DND-41 (cell line): ENCODE measurements at places on chromosomes 5 and 9.
A peak's percentile ranks its signal among the peaks of the same experiment; 100 is the strongest.

GRCh38 chr5:118392491-118392890 lies 595.9 kb downstream of the DTWD2 start:
- no peak for DNase-seq

GRCh38 chr5:143557061-143557818 lies 153.8 kb upstream of the NR3C1 start:
- DNase-seq, result no peak

DNA sequence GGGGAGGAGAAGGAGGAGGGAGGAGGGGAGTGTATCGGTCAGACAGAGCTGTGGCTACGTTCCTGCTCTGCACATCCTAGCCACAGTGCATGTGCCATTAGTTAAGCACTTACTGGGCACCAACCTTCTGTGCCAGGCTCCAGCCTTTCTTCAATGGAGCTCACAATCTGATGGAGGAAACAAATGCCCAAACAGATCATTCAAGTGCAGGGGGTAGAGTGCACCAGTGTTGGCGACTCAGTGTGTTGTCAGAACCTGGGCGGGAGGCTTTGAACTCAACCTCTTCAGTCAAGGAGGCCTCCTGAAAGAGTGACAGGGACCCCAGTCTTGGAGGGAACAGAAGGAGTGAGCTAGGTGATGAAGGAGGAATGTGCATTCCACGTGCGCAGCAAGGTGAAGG lies 51.9 kb upstream of the SHB start:
- no peak for DNase-seq

GRCh38 chr9:14312719-14313377 lies 1.1 kb downstream of the NFIB start:
- no peak for DNase-seq

DNA sequence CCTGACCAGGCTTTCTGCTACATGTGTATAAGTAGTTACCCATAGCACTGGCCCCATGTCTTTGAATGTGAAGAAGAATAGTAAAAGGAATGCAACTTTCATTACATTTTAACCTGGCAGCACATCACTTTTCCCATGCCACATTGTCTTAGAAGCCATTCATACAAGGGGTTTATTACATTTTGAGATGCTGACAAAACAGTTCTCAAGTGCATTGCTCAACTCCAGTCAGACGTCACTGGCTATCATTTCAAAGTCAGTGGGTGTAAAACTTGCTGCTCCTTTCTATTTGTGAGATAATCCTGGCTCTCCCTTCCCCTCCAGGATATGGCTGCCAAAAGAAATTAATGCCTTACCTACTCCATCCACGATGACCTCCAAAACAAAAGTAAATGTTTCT lies 97.0 kb upstream of the VCAN start:
- DNase-seq, result no peak

DNA sequence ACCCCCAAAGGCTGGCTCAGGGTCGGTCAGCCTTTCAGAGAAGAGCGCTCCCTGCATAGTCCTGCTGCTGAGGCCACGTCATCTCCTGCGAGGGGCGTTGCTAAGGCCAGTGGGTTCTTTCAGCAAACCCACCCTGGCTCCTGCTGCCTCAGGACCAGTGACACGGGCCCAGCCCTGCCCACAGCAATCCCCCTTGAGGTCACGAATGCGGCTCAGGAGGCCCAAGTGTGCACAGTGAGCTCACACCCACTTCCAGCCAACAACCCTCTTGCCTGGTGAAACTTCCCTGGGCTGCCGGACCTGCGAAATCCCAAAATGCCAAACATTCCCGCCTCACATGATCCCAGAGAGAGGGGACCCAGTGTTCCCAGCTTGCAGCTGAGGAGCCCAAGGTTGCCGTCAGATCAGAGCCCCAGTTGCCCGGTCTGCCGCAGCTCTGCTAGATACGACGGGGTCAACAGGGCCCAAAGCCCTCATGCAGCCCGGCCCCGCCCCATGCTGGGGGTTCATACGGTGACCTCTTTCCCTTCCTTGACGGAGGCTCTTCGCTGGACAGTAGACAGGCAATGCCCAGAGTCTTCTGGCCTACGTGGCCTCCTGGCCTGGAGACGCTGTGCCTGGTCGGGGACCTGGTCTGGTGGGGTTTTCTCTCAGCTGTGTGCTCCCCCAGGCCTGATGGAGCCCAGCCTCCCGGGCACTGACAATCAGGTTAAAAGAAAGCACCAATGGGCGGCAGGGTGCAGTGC lies 116.4 kb upstream of the COL5A1 start:
- DNase-seq, result no peak

- no peak for DNase-seq
Observed at GRCh38 chr5:106673941-106674340, 996.8 kb downstream of the EFNA5 start.

DNA sequence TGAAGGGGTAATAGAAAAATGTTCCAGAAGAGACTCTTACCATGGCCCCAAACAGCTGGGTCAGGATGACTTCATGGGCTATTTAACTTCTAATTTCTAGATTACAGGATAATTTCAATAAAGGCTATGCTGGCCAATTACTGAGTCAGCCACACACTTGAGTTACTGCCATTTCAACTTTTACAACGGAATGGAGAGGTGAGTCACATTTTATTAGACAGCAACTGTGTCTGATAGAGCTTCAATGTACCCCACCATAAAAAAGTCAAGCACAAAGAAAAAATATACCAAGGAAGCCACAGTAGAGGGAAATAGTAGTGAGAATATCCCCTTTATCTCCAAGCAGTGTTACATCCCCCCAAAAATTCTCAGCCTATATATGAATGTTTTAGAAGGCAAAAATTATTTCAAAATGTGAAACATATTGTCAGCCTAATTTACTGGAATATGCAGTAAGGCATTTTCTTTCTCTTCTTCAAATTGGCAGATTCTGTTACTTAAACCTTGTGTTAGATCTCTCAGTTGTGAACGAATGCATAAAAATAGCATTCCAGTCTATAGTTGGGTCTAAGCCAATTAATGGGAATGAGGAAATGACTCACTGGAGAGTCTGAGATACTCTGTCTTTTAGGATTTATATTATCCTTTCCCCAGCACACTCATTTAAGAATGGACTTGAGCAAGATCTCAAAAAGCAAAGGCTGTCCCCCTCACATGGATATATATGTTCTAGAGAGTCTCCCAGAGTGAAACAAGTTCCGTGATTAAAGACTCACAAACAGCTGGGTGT lies 47.1 kb upstream of the RAI14 start:
- DNase-seq, result no peak

- DNase-seq, result no peak
Observed at GRCh38 chr5:174189654-174190541, 144.4 kb downstream of the NSG2 start.

GRCh38 chr5:141039061-141039460 lies 12.1 kb upstream of the PCDHB1 start:
- DNase-seq, result no peak

GRCh38 chr5:88683506-88684135 lies 199.4 kb downstream of the MEF2C start:
- no peak for DNase-seq

DNA sequence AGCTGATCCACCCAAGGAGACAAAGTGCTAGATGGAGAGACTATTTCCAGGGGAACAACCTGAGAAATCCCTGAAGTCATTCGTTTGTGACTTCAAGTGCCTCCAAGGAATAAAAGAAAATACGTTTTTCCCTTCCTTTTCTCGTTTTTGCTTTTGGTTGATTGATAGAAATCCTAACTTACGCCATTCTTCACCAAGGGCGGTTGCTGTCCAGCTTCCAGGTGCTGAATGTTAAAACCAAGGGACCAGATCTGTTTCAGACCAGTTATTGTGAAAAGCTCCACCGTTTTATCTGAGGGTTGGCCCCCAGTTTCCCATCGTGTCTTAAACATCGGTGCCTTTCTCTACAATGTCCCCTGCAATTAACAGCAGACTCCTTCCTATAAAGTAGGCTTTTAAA lies 600.7 kb upstream of the SGCD start:
- DNase-seq, result peak; percentile 8

DNA sequence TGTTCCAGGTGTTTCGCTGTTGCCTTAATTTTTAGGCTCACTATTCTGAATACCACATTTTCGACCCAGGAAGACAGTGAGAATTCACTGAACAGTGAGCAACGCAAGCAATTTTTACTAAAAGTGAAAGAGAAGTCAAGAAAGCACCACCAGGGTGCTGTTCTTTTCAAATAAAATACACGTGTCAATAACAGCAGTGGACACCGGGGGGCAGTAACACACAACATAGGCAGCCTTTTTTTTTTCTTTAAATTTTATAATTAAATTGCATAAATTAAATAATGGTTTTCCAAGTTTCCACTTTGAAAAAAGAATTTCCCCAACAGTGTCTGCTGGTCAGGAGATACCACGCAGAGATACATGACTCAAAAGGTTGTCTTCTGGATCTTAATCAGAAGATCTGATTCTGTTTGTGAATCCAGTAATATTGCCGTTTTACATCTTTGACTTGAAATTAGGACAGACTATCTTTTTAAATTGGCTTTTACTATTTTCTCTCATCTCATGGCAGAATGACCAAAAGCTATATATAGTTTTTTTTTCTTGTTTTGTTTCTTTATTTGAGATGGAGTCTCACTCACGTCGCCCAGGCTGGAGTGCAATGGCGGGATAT lies 47.1 kb upstream of the SH3GL2 start:
- DNase-seq, result peak; percentile 51

- DNase-seq, result no peak
Observed at GRCh38 chr5:119200795-119201194, 129.9 kb downstream of the DMXL1 start.

- DNase-seq, result no peak
Observed at GRCh38 chr5:142816531-142817430, 46.6 kb downstream of the ARHGAP26 start.

DNA sequence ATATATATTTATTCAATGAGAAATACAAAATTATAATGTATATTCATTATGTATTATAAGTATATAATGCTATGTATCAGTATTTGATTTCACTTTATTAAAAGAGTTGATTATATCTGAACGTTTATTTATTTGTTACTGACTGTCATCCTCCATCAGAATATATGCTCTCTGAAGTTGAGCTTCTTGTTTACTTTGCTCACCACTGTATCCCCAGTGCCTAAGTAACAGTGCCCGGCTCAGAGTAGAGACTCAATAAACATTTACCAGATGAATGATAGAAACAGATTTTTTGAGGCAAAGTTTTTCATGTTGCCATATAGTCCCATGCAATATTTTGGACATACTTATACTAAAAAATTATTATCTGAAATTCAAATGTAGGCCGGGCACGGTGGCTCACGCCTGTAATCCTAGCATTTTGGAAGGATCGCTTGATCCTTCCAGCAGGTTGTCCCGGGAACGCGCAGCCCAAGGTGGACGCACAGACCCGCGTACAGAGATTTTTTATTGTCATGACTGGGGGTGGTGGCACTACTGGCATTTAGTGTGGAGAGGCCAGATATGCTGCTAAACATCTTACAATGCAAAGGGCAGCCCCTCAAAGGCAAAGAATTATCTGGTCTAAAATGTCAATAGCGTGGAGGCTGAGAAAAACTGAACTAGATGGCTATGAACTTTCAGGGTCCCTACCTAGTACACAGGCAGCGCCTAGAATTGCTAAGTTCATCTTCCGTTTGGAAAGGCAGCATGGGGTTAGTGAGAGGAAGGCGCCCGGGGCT lies 761 bp upstream of the DNAJC25 start:
- DNase-seq, result no peak

- DNase-seq, result peak; percentile 57
Observed at GRCh38 chr5:8756498-8757084, 789.3 kb downstream of the SEMA5A start.

- no peak for DNase-seq
Observed at GRCh38 chr5:68738236-68738635, 355.6 kb upstream of the SLC30A5 start.
